Thoracic aorta (tissue), 2 donors: ENCODE measurements at places on chromosomes 3 and 15. TPM values are rescaled to one million over a fixed set of nuclear protein-coding genes. Genes with fewer than 3 reads are reported as not detected.

DNA sequence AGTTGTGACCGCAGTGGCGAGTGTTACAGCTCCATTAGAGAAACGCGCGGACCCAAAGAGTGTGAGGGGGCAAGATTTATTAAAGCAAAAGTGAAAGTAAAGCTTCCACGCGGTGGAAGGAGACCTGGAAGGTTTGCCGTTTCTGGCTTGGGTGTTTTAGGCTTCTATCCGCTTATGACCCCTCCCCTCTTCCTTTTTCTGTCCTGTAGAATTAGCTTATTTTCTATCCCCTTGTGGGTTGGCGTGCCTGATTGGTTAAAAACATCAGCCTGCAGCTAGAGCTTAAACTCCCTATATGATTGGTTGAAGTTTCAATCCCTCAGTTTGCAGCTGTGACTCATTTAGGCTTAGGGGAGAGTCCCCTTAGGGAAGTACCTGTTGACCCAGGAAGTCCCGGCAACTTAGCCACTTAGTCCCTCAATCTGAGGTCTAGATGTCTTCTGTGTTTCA is 39.6 kb downstream of the C3orf38 start:
- no peak for DNase-seq

DNA sequence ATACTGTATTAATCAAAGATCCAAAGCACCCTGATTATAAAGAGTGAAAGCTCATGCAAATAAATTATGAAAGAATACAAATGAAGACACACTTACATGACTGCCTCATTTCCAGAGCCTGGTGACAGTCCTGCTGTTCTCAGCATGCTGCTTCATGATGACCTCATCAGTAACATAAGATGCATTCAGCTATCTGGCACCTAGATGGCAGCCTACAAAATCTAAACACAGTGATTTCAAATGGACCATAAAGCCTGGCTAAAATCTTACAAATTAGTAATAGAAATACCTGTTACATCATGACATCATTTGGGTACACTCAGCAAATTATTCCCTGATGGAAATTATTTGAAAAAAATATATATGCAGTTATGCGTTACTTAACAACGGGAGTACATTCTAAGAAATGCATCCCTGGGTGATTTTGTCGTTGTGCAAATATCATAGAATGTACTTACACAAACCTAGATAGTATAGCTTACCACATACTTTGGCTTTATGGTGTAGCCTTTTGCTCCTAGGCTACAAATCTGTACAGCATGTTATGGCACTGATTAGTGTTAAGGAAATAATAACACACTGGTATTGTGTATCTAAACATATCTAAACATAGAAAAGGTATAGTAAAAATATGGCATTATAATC is 207.2 kb downstream of the EPHA3 start:
- no peak for DNase-seq

- DNase-seq = no peak
Measured at GRCh38 chr3:46898321-46899150, 21.0 kb downstream of the PTH1R start.

DNA sequence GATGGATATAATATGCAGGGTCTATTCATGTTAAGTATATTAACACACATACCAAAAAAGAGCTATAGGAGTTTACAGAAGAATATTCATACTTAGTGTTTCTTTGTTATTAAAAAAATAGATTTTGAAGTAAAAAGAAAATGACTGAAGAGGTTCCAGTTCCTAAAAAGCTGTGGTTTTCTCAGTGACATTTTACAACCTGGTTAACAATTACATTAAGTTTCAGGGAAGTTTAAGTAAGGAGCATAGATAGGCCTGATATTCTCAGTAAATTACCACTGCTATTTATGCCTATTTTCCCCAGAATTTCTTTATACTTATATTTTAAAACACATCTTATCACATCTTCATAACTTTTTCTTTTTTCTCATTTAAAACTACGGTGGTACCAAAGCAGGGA is 43.6 kb upstream of the SPTSSB start:
- DNase-seq = no peak

The CCDC13 gene
- 3.1 TPM for total RNA-seq

DNA sequence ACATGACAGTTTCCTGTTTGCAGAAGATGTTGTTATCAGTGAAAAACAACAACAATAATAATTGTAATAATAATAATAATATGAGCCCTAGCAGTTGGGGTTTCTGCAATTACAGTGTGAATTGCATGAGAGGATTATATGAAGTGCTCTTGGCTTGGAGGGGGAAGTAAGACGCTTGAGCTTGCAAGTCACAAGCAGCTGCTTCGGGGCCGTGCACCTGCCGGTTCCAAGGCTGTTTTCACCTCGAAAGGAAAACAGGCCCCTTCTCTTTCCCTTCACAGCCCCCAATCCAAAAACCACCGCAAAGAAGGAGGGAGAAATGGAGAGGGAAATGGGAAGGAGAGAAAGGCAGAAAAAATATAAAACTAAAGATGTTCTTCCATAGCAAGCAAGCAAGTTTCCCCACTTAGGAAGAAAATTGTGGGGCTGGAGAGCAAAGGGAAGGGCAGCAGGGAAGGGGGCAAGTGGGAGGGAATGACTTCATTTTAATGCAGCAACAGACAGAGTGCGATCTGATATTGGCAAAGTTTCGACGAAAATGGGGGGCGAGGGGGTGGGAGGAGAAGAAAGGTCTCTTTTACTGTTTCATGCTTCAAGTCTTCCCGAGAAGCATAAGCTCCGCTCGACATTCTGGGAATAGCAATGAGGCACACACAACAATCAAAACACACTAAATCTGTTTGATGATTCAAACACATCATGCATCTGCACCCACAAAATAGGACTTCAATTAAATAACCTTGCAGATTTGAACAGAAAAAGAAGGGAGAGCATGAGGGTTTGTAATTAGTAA is 284.2 kb upstream of the ATP11B start:
- no peak for DNase-seq

- DNase-seq = no peak
Measured at GRCh38 chr3:105284876-105285275, 81.8 kb upstream of the ALCAM start.

DNA sequence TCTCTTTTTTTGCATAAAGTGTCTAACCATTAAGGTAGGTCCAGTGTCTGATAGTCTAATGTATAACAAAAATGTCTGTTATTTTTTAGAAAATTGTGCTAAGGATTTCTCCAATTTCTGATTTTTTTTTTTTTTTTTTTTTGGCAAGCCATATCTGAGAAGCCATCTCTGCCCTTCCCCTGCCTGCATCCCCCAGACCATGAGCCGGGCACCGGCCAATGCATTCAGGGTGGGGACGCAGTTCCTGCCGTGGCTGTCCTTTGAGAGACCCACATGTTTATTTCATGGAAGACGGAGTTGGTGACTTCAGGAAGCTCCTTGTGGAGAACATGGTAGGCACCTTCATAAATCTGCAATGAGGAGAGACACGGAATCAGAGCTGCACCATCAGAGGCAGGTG is 19.2 kb downstream of the ABTB1 start:
- DNase-seq = no peak

GRCh38 chr3:155418407-155418806 is 124.9 kb upstream of the STRIT1 start:
- no peak for DNase-seq

The CRYGS gene
- total RNA-seq = 4.4 TPM

GRCh38 chr15:59819092-59819491 is 130.0 kb upstream of the BNIP2 start:
- DNase-seq = no peak

- no peak for DNase-seq
Measured at GRCh38 chr3:100966049-100966491, 27.2 kb downstream of the ABI3BP start.

The IQCB1 gene
- 28.4 TPM for total RNA-seq

The LRRK1 gene
- 17.2 TPM for total RNA-seq

The EXD1 gene
- not detected for total RNA-seq

- no peak for DNase-seq
Measured at GRCh38 chr3:149332771-149333170, 665 bp downstream of the TM4SF18 start.

The SPINK8 gene
- total RNA-seq = not detected

GRCh38 chr15:41932511-41933289 is 38.8 kb upstream of the SPTBN5 start:
- no peak for DNase-seq

DNA sequence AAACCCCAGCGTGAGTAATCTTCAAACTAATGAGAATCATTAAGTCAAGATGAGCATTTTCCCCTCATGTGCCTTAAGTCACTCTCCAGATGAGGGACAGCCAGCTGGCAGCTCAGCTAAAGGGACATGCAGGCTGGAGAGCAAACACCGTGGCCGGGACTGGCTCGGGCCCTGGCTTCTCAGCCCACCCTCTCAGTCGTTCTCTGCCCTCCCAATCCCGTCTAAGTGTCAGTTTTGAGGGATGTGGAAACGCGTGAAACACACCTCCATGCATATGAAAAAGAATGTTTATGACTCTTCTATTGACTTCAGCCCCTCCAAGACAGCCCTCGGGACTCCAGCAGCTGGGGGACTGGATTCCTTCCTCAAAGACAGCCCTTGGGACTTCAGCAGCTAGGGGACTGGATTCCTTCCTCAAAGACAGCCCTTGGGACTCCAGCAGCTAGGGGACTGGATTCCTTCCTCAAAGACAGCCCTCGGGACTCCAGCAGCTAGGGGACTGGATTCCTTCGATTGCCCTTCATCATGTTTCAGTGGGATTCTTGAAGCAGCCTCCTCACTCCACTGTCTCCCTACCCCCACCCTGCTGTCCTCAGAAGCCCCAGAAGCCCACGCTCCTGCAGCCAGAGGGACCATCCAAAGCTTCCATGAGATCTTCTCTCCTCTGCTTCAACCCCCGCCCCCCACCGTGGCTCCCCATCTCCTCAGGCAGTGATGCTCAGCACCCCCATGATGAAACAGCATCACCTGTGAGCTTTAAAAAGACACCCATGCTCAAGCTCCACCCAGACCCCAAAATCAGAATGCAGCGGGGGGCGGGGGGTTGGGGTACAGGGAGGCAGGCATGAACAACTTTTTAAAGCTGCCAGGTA is 228.9 kb downstream of the XXYLT1 start:
- no peak for DNase-seq

The MED12L gene
- 0.27 TPM for total RNA-seq

GRCh38 chr3:171123915-171124314 is 97.4 kb upstream of the SLC2A2 start:
- DNase-seq = no peak

The FOXL2 gene
- not detected for total RNA-seq

DNA sequence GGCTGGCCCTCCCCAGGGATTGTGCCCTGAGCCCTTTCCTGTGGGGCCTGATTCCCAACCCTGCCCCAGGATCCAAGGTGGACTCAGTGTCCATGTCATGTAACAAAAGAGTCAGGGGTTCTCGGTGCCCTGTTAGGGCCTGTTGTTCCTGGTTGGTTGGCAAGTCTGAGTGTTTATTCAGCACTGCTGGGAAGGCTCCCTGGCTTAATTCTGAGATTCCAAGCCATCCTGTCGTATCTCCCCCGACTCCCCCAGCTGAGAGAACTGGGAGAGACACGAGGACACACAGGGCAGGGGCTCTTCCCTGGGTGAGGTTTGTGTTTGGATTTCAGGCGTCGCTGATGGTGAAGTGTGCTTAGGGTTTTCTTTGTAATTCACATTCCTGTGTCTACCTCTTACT is 78.3 kb downstream of the EEFSEC start:
- DNase-seq = no peak

GRCh38 chr3:46708401-46709156 is 7.4 kb downstream of the TMIE start:
- DNase-seq = no peak

The PDCD6IP gene
- 117 TPM for total RNA-seq

- DNase-seq = no peak
Measured at GRCh38 chr3:18827664-18828063, 320.6 kb upstream of the KCNH8 start.

The PLIN1 gene
- 5.7 TPM for total RNA-seq

The CADPS gene
- total RNA-seq = 0.14 TPM

- no peak for DNase-seq
Measured at GRCh38 chr3:165814380-165814779, 22.8 kb downstream of the BCHE start.

The SV2B gene
- total RNA-seq = not detected

- DNase-seq = no peak
Measured at GRCh38 chr15:90294601-90295269, 29.3 kb downstream of the NGRN start.
